Neural crest cell (in vitro differentiated cells): ENCODE measurements at places on chromosomes 7 and 10.

GRCh38 chr10:35400595-35401268 lies 64.4 kb downstream of the CCNY start:
- no peak for DNase-seq

DNA sequence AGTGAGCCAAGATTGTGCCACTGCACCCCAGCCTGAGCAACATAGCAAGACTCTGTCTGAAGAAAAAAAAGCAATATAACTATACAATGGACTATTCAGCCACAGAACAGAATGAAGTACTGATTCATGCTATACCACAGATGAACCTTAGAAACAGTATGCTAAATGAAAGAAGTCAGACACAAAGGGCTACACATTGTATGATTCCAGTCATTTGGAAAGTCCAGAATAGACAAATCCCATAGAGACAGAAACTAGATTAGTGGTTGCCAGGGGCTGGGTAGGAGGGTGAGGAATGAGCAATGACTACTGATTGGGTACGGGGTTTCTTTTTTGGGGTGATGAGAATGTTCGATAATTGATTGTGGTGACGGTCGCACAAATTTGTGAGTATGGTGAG lies 9.6 kb upstream of the CFAP70 start:
- no peak for DNase-seq

- no peak for DNase-seq
Measured at GRCh38 chr10:105674448-105674847, 1033.4 kb downstream of the SORCS3 start.

GRCh38 chr7:149620961-149621360 lies 123.4 kb upstream of the ZNF746 start:
- no peak for DNase-seq

DNA sequence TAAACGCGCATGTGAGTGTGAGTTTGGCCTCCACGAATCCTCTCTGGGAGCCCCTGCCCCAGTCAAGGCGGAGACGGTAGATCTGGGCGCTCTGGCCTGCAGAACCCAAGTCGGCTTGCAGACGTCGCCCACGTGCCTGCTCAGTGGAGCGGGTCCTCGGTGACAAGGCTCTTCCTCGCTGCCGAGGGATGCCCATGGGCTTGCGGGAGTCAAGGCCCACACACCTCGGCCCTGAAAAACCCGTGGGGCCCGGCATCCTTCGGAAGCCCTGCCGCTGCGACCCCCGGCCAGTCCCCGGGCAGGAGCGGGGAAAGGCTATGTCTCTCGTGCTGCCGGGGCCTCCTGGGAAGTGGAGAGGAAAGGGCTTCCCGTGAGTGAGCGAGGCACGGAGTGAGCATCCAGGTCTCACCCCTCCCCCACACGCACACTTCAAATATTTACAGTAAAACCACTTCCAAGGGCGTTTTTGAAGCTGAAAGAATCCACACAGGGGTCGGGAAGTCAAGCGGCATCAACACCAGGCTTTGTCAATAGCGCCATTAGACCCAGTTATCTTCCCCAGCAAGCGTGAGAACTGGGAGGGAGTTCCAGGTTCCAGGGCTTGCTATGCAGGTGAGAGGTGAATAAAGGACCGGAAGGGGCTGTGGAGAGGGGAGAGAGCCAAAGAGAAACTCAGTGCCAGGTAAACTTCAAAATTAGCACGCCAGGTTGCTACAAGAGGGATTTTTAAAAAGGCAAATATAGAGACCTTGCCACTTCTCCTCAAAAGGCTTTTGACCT lies 1.1 kb upstream of the MNX1 start:
- DNase-seq: no peak

GRCh38 chr7:109967406-109967805 lies 1123.5 kb upstream of the LRRN3 start:
- no peak for DNase-seq

- no peak for DNase-seq
Measured at GRCh38 chr7:80608336-80608735, 30.1 kb upstream of the CD36 start.

- no peak for DNase-seq
Measured at GRCh38 chr7:147332988-147333387, 1216.4 kb downstream of the CNTNAP2 start.

GRCh38 chr7:26237035-26237807 lies 35.7 kb downstream of the CBX3 start:
- DNase-seq: no peak

DNA sequence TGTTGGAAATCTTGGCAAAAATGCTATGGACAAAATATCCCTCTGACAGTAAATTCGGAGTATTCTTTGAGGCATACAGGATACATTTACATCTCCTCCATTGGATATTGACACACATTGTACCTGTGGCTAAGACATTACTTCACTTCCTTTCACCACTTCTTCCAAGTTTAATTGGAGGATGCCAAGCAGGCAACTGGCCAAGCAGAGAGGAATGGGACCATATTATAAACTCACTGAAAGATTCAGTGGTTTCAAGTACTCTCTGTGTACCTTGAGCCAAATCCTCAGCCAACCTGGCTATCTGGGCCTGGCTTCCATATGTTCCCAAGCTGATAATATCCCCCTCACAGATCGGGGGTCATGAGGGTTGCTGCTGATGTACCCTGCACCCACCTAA lies 14.7 kb upstream of the JCAD start:
- DNase-seq: no peak

GRCh38 chr10:20247891-20248708 lies 431.9 kb downstream of the PLXDC2 start:
- no peak for DNase-seq

GRCh38 chr10:672992-673391 lies 16.5 kb downstream of the DIP2C start:
- no peak for DNase-seq

- DNase-seq: no peak
Measured at GRCh38 chr10:132460071-132460470, 63.1 kb downstream of the PWWP2B start.

DNA sequence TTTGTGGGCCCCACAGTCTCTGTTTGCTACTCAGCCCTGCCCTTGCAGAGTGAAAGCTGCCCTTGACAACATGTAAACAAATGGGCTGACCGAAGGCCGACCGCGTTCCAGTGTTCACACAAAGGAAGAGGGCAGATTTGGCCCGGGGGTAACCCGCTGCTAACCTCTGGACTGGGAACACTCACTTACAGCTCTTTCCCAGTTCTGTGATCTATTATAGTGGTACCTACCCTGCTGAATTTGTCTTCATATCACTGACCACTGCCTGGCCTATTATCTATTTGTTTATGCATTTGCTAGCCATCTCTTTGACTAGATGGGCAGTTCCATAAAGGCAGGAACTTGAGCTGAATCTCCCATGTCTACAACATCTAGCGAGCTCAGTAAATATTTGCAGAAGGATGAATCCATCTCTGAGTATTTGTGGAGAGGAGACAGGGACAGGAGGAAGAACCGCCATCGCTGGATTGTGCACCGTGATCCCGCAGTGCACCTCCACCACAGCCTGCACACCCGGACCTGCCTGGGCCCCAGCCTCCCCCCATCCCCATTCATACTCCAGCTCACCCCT lies 15.2 kb downstream of the SLC29A3 start:
- peak; percentile 40 for DNase-seq

- DNase-seq: no peak
Measured at GRCh38 chr10:62754963-62755362, 49.6 kb upstream of the ADO start.

DNA sequence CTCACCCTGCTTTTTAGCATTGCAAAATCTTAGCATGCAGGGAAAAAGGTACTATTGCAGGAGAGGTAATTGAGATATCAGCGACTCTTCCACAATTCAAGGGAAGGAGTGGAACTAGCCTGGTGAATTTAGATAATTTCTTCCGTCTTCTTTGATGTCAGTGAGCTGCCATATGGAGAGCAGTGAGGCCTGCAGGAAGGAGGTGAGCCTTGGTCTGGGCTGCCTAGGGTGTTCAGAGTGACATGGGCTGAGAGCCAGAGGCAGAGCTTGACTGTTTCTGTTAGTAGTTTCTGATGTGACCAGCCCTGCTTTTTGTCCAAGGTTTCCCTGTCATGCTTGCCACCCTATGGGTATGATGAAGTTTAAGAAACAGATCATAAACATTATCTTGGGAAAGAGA lies 28.6 kb downstream of the KAT6B start:
- DNase-seq: no peak

DNA sequence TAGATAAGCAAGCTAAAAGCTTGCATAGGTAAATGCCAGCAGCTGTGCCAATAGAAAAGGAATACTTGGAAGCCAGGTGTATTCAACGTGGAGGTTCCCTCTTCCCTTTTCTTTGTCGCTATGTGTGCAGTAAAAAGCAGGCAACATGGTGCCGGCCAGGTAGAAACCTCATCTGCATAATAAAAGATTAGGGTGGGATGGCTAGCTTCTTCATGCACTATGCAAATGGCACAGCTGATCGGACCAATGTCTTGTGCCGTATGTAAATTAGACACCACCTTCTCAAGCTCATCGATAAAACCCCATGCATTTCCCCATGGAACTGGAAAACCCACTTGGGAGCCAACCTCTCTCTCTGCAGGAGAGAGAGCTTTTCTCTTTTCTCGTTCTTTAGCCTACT lies 150.9 kb upstream of the FOXK1 start:
- no peak for DNase-seq

DNA sequence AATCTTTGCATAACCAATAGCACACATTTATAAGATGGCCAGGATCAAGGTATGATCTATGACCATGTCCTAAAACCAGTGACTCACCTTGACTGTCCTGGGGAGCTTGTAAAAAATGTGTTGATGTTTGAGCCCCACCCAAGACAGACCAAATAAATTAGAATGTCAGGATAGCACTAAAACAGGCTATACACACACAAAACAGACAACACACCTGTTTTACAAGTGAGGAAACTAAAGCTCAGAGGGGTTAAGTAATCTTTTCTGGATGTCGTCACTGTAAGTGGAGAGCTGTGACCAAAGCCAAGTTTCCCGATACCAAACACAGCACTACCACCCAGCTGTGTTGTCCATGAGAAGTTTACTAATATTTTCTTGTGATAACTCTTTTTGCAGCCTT lies 84.5 kb downstream of the AVL9 start:
- no peak for DNase-seq

DNA sequence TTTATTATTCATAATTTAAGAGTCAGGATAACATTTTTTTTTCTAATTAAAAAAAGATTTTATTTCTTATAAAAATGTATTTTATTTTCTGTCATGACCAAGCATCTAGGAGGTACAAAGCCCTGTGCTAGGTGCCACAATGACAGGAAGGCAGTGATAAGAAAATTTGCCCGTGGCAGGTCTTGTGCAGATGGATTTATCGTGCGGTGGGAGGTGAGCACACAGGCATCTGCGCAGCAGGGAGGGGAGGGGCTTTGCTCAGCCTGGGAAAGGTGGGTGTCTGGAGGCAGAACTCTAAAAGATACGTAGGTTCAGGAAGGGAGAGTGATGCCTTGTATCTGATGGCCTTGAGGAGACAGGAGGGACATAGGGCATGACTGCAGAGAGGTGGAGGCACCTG lies 115.6 kb downstream of the ABCA13 start:
- no peak for DNase-seq

- DNase-seq: no peak
Measured at GRCh38 chr7:17661982-17662585, 278.2 kb downstream of the SNX13 start.

- no peak for DNase-seq
Measured at GRCh38 chr7:112206991-112207592, 597 bp downstream of the ZNF277 start.

GRCh38 chr10:97782455-97783228 lies 10.8 kb upstream of the SFRP5 start:
- no peak for DNase-seq

DNA sequence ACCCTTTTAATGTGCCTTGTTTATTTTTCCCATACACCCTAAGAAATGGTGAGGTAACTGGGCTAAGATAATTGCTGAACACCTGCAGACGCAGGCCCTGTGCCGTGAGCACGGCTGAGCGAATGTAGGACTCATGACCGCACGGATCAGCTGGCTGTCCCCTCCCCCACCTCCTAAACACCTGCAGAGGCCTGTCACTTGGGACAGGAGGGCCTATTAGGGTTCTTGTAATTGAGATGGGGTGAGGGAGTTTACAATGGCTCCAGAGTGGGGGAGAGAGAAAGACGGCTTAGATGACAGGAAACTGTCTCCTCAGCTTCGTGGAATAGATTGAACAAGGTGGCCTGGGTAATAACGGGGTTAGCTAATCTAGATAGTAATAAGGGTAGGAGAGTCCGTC lies 291.7 kb upstream of the HABP2 start:
- DNase-seq: no peak
